Breast epithelium (tissue), 4 donors: ENCODE measurements at places on chromosomes 2 and 18.

DNA sequence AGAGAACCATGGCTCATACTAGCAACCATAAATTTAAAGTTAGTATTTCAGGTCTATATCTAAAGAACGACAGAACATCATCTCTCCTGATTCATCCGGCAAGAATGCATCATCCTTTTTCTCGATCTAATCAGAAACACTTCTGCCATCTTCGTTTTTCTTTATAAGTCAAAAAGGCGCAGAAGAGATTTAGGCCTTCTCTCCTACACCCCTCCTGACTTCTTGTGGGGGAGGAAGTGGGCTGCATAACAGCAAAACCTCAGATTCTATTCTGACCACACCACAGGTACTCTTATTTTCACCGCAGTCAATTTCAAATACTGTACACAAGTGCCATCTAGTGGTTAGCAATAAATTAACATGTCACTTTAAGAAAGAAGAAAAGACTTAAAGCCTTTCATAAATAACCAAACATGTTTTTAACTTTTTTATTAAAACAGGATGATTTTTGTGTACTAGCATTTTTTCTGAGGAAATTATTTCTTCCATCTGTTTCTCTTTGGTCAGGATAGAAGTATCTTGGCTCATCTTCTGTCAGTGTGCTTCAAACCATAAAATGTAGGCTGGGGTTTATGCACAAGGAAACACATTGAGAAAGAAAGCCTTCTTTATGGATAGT, 48.4 kb upstream of the PIK3C3 start:
- no peaks in the 10 kb centered on the region for H3K36me3 ChIP-seq
- no peak for DNase-seq
- H3K27ac ChIP-seq, result no peak overlapping the region
- no peaks in the 10 kb centered on the region for H3K27me3 ChIP-seq
- peak overlapping the region; percentile 39 for H3K4me3 ChIP-seq

- peak overlapping the region; percentile 72 for H3K27ac ChIP-seq
- peaks cover 3% of the 10 kb centered on the region for H3K4me1 ChIP-seq
- peak overlapping the region; percentile 22 for H3K4me3 ChIP-seq
- no peaks in the 10 kb centered on the region for H3K27me3 ChIP-seq
- no peak for DNase-seq
Measured at GRCh38 chr18:44700652-44701051, 20.0 kb downstream of the SETBP1 start.

DNA sequence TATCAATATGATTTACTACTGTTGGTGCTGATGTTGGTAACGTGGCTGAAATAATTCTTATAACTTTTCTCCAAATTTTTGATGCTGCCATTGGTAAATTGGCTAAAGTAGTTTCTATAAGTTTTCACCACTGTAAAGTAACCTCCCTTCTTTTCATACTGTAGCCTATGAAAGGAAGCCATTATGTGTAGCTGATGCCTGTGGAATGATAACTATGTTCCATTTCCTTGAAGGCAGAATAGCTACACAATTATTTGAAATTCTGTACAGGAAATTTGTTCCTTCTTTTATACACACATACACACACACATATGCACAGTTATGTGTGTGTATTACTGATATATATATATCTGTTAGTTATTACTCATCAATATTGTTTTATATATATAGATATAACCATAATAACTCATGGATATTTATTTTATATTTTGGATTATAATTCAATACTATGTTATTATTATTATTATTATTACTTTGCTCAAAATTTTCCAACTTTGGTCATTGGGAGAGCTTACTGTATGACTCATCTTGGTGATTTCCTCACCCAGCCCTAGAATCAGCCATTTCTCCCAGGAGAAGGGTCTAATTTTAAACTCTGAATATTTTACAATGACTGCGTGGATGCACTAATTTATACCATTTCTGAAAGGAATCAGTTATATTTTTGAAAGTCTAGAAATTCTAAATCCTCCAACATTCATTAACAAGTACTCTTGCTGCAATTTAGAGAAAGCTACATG, 1677.7 kb downstream of the SUCLG1 start:
- no peak overlapping the region for H3K27ac ChIP-seq
- H3K4me1 ChIP-seq, result no peaks in the 10 kb centered on the region
- DNase-seq, result no peak
- H3K36me3 ChIP-seq, result no peaks in the 10 kb centered on the region
- no peaks in the 10 kb centered on the region for H3K27me3 ChIP-seq

DNA sequence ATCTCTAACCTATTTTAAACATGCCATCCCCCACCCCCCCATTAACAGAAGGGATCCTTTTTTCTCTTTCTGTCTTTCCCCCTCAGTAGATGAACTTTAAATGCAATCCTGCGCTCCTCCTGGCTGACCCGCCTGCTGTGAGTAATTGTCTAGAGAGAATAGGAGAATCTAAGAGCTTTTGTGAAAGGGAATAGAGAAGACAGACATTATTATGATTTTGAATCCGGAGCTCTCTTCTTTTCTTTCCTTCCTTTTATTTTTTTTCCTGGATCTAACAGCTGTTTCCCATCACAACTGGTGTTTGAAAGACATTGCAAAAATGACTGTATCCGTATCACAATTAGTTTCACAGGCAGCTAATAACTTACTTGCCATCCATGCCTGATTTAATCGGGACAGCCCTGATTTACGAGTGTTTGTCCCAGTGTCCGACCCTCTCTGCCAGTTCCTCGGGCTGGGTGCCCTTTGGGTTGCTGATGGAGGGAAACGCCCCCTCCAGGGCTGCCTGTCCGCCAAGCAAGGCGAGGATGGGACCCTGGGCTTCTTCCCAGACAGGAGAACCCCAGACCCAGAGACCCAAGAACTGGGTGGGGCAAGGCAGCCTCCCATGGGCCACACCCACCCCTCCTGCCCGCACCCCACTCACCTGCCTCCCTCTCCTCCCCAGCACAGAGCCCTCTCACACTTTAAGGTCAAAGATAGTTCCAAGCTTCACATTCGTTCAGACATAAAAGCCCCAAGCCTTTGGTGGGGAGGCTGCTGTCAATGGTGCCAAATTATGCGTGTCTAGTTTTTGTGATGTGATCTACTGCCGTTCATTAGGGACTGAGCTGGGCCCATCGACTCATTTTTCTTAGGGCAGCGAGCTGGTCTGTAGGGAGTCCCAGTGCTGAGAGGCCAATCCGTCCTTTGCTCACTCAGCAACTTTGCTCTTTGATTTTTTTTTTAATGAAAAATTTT, 231.7 kb downstream of the ZNF516 start:
- peak overlapping the region; percentile 83 for H3K27ac ChIP-seq
- H3K36me3 ChIP-seq, result no peaks in the 10 kb centered on the region
- H3K4me1 ChIP-seq, result no peaks in the 10 kb centered on the region
- no peaks in the 10 kb centered on the region for H3K27me3 ChIP-seq

DNA sequence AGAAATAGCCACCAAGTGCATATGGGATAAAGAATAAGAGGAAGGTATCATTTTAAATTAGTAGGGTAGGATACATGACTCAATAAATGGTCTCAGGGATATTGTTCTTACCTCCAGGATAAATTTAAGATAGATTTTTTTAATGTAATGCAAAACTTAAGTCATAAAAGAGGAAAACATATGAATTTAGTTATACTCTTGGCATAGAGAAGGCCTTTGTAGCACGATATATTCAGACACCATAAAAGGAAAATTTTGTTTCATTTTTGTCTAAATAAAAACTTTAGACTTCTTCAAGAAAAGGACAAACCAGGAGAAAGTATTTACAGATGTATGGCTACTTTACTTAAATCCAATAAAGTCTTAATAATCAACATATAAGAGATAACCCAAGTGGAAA, 78.5 kb upstream of the CAB39 start:
- no peaks in the 10 kb centered on the region for H3K36me3 ChIP-seq
- H3K27ac ChIP-seq, result no peak overlapping the region
- H3K4me3 ChIP-seq, result no peak overlapping the region
- no peaks in the 10 kb centered on the region for H3K4me1 ChIP-seq

GRCh38 chr2:34012715-34013302, 413.7 kb upstream of the FAM98A start:
- no peak overlapping the region for H3K4me3 ChIP-seq
- H3K36me3 ChIP-seq, result no peaks in the 10 kb centered on the region
- DNase-seq, result no peak
- no peaks in the 10 kb centered on the region for H3K27me3 ChIP-seq

DNA sequence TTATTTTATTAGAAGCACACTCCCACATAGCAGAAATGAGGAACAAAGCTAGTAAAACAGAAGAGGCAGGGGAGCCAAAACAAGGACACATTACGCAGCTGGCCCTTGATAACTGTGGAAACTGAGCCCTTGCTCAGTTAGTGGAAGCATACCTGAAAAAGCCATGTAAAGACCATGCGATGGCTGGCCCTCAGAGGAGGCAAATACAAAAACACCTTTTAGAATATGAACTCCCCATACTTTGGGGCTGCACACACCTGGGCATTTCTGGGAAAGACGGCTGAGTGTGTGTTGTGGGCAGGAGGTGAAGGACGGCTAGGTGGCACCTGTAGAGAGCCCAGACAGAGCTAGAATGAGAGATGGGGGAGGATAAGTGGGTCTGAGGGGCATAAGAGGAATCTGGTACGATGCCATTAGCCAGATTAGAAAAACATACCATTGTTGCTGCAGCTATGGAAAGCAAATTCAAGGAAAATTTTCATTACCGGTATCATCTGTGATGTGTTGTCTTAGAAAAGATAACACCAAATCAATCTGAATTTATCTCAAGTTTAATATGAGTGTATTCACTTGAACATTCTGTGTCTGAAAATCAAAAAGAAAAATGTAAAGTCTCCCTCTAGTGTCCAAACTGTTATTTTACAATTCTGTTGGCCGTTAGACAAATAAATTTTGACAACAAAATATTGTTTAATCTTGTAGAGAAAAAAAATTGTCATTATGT, 45.2 kb upstream of the SULT1C3 start:
- no peak for DNase-seq
- H3K27me3 ChIP-seq, result no peaks in the 10 kb centered on the region
- no peaks in the 10 kb centered on the region for H3K36me3 ChIP-seq
- no peaks in the 10 kb centered on the region for H3K4me1 ChIP-seq
